GM12864 (cell line): ENCODE measurements at places on chromosomes 16 and 17.
A peak's percentile ranks its signal among the peaks of the same experiment; 100 is the strongest.

DNA sequence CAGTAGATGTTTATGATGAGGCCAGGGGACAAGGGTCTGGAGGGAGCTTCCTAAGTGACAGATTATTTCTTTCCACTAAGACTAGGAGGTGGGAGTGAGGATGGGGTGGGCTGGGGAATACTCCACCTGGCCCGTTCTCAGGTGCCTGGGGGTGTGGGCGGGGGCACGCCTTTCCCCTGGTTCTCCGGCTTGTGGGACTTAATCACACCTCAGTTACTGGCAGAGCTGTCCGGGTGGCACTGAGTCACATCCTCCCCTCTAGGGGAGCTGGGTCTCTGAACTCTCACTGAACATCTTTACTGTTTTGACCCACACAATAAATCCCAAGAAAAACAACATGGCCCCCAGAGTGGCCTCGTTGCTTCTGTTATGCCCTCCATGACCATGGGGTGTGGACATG lies 332.8 kb downstream of the MAF start:
- DNase-seq = no peak

- DNase-seq = peak; percentile 19
These were observed 56.5 kb upstream of the XYLT1 start for GRCh38 chr16:17526956-17527937.

DNA sequence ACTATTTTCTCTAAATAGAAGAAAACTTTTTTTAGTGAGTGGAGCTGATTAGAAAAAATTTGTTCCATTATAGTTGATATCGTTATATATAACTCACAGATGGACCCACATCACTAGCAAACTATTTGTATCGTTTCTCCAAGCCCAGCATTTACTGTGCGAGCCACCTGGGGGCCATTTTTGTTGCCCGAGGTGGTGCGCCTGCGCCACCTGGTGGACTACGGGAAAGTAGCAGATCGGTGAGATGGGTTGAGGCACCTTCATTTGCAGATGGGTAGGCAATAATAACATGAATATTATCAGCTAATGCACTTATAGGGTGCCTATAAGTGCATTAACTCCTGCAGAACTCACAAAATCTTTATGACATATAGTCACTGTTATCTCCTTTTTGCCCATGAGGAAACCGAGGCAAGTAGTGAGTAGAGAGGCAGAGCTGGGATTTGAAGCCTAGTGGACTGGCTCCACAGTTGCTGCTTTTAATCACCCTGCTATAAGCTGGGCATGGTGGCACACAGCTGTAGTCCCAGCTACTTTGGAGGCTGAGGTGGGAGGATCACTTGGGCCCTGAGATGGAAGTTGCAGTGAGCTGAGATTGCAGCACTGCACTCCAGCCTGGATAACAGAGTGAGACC lies 23.2 kb upstream of the NTN1 start:
- DNase-seq = no peak

GRCh38 chr16:72234387-72234786 lies 62.4 kb upstream of the PMFBP1 start:
- DNase-seq = no peak

DNA sequence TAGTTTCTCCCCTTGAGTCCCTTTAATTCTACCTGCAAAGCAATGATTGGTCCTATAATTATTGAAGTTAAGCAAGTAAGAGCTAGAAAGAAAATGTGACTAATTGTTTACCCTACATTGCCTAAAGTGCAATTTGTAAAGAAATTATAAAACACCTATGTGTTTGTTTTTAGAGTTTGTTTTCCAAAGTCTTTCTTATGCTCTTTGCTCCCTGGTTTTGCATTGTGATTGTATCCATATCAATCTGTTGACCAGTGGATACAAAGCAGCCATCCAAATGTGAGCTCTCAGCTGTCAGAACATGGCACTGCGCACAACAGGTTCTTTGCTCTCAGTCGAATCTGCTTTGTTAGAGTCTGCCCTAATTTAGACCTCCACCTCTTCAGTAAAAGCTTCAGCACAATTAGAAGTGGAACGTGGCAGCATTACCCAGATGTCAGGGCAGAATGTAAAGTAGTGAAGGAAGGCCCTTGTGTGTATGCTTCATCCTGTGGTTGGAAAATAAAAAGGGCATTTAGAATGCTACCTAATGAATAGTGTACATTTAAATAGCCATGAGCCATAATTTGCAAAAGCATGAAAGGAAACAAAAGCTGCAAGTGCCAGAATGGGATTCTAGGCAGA lies 70.5 kb downstream of the AATF start:
- DNase-seq = no peak

DNA sequence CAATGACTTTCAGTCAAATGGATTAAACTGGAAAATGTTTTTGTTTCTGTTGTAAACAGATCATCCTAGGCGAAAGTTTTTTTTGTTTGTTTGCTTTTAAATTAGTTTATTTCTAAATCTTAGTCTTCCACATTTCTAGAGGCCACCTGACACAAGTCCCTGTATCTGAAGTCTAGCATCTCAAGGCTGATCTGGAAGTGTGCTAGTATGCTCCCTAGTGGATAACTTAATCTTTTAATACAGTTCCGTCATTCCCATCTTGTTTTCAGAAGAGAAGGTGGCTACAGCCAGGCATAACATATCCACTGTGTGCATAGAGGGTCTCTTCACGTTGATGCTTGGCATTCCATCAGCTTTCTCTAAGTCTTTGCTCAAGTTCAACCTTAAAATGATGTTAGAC lies 7.6 kb downstream of the IFT20 start:
- DNase-seq = no peak

- no peak for DNase-seq
These were observed 11.8 kb downstream of the MYO1D start for GRCh38 chr17:32865141-32865540.

GRCh38 chr17:83138820-83139219 lies 59.4 kb downstream of the METRNL start:
- DNase-seq = no peak

DNA sequence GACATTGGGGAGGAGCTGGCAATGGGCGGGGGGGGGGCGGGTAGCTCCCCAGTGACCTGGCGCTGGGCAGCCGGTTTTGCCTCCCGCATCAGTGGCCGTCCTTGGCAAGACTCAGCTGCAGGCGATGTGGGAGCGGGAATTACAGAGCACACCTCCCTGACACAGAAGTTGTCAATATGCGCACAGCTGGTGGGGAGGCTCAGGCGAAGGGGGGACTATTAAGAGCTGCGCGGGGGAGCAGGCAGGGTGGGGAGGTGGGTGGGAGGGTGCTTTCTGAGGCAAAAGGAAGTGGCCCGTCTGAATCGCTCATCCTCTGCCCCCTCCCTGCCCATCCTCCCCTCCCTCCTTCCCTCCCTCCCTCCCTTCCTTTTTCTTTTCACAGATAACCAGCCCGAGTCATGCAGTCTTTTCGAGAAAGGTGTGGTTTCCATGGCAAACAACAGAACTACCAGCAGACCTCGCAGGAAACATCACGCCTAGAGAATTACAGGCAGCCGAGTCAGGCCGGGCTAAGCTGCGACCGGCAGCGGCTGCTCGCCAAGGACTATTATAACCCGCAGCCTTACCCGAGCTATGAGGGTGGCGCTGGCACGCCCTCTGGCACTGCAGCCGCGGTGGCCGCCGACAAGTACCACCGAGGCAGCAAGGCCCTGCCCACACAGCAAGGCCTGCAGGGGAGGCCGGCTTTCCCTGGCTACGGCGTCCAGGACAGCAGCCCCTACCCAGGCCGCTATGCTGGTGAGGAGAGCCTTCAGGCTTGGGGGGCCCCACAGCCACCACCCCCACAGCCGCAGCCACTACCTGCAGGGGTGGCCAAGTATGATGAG lies 44.0 kb downstream of the SREBF1 start:
- no peak for DNase-seq
